ENCODE measurements at places on chromosomes 4 and X.

- DNase-seq = no peak
These were observed 244.3 kb downstream of the PTTG2 start for GRCh38 chr4:38204339-38205035.

DNA sequence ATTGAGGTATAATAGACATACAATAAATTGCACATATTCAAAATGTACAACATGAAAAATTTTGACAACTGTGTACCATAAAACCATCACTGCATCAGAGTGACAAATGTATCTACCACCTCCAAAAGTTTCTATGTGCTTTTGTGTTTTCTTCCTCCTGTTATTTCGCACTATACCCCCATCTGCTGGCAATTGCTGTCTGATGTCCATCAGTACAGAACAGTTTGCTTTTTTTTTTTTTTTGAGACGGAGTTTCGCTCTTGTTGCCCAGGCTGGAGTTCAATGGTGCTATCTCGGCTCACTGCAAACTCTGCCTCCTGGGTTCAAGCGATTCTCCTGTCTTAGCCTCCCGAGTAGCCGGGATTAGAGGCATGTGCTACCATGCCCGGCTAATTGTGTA lies 154.3 kb upstream of the GIMD1 start:
- DNase-seq = no peak

DNA sequence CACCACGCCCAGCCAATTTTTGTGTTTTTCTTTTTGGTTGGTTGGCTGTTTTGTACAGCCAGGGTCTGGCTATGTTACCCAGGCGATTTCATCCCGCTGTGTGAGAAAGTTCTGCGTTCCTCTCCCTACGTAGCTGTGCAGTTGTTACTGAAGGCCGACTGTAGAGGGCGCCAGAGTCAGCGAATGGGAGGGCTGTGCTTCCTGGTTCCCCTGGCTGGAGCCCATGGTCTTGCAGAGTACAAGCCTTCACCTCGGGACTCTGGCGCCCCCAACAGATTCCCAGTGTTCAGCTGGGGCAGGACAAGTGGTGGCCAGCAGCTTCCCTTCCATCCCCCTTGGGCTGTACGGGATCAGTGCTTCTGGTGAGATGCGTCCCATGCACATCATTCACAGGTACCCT lies 5.6 kb upstream of the CT45A1 start:
- no peak for DNase-seq

DNA sequence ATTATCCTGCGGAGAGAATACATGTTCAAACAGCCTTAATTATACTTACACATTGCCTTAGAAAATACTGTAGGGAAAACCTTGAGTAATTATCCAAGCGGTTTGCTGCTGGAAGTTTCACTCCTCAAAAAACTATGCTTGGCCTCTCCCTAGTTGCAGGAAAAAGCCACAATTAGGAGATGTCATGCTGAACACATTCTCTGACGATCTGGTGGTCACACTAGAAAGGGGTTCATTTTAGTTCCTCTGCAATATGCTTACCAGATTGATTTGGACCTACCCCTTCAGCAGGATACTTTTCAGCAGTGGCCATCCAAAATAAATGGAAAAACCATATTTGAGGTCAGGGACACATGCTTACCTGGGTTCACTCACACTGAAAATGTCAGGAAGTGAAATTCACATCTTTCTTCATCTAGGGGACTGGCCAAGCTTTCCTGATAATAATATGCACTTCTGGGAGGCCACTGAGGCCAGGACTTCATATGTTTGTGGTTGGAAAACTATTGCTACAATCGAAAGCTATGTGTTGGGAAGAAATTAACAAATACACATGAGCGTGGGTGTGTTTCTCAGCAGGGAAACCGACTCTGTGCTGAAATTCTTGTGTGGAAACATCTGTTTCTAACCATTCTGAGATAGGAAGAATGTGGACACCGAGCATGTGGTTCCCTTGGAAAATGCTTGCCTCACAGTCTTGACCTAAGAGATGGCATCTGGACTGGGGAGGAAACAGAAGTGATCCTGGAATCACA lies 68.8 kb downstream of the ATXN3L start:
- no peak for DNase-seq

- DNase-seq = no peak
These were observed 127.4 kb downstream of the ANAPC10 start for GRCh38 chr4:144970597-144970996.

GRCh38 chr4:25826074-25826752 lies 36.6 kb downstream of the SEL1L3 start:
- DNase-seq = no peak

- no peak for DNase-seq
These were observed 70.2 kb upstream of the NOCT start for GRCh38 chr4:138945401-138945800.

GRCh38 chr4:109319684-109320083 lies 17.2 kb upstream of the COL25A1 start:
- DNase-seq = no peak

- DNase-seq = no peak
These were observed 359.7 kb downstream of the ADAM29 start for GRCh38 chr4:175277816-175278215.

Measured in stimulated activated CD8-positive, alpha-beta memory T cell treated with anti-CD3 and anti-CD28 coated beads, Interleukin-4, amount 100 ng/mL, for 1 hour (primary cell).